Stimulated activated CD8-positive, alpha-beta memory T cell treated with anti-CD3 and anti-CD28 coated beads, Interleukin-2, amount 100 ng/mL, for 48 hours (primary cell): ENCODE measurements at places on chromosomes 12 and 14.

- DNase-seq: no peak
Measured at GRCh38 chr12:4701395-4702190, 18.6 kb upstream of the GALNT8 start.

- DNase-seq: no peak
Measured at GRCh38 chr14:102902086-102902485, 20.4 kb upstream of the AMN start.

- DNase-seq: no peak
Measured at GRCh38 chr12:88805692-88806091, 225.4 kb upstream of the KITLG start.

DNA sequence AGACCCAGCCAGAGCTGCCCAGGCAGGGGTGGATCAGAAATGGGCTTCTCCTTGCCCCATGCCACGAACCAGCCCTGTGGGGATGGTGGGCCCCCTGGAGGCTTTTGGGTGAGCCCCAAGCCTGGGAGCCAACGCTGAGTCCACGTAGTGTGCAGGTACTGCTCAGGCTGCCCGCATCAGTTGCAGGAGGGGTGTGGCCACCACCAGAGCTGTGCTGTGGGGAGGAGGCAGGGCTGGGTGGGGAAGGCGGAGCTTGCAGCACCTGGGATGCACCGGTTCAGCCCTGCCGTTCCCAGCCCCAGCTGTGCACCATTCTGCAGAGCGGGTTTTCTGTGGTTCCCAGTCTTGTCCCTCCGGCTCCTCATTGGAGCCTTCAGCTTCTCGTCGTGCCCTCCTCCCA is 36.3 kb downstream of the IL31 start:
- no peak for DNase-seq

DNA sequence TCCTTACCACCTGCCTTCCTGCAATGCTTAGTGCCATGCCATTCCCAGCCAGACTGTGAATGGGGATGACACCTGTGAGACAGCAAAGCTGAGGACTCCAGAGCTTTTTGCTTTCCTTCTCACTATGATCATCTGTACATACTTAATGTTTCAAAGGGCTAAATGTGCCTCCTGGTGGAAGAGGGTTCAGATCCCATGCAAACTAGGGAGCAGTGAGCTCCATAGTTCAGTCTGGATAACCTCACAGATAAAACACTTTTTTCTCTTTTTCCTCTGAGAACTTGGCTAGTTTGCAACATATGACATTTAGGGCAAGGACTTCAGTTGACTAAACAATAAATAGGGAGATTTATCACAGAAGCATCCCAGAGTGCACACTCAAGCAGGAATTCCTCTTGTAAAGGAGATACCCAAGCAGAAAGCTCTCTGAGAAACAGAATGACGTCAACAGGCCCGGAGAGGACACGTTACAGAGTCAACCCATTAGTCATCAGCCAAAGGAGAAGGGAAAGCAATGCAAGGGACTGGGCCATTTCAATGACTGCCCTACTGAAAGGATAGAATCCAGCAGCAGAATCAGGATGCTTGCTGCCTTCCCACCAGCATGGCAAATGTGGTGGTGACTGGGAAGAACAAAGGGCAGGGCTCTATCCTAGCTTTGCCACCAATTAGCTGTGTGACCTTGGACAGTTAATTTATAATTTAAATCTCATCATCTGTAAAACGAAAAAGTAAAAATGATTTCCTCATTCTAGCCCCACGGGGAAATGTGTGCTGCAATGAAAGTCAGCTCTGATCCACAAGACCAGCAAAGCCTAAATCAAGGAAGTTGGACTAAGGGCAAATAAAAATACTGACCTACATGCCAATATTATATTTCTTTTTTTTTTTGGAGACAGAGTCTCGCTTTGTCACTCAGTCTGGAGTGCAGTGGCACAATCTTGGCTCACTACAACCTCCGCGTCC is 80.8 kb upstream of the ACTN1 start:
- DNase-seq: no peak

GRCh38 chr14:69593018-69593677 is 18.2 kb upstream of the SUSD6 start:
- no peak for DNase-seq

DNA sequence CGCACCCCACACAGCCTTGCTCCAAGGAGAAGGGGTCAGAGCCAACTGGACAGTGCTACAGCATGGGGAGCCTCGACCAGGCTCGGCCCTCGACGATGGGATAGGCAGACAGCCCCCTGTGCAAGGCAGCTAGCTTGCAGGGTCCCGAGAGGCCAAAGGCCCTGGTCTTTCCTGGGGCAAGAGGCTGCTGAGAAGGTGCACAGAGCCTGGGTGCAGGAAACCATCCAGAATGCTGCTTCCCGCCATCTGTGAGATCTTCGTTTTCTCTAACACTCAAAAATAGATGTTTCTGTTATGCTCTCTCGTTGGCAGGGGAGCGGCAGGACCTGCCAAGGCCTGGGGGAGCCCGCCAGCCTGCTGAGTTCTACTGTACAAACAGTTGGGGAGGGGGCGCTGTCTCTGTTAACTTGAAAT is 168.0 kb upstream of the RTL1 start:
- no peak for DNase-seq

DNA sequence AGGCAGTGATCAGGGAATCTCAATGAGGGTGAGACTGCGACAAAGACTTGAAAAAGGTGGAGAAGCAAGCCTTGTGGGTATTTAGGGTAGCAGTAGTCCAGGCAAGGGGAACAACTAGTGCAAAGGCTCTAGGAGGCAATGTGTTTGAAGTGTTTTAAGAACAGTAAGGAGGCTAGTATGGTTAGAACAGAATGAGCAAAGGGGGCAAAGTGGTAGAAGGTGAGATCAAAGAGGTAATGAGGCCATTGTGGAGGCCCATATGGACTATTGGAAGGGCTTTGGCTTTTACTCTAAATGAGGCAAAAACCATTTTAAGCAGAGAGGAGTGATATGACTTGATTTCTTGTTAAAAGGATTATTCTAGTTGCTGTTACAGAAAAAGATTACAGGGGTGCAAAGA is 16.8 kb downstream of the HIF1A start:
- DNase-seq: no peak

- DNase-seq: no peak
Measured at GRCh38 chr14:77088219-77088618, 9.8 kb upstream of the CIPC start.

GRCh38 chr14:23439107-23439835 is 3.8 kb upstream of the MYH7 start:
- no peak for DNase-seq

DNA sequence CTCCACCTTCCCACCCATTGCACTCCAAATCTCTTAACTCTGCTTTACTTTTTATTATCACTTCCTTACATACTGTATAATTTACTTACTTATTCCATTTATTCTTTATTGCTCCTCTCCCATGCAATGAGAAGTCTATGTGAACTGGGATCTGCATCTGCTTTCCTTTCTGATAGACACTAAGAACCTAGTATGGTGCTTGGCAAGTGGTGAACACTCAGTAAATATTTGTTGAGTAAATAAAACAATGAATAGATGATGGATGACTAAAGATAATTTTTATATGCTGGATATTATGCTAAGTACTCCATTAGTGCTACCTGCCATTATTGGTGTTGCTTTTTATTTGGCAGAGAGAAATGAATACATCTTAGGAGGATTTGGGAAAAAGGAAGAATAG is 151.0 kb downstream of the TPH2 start:
- no peak for DNase-seq

GRCh38 chr12:75812271-75813018 is 219.1 kb downstream of the PHLDA1 start:
- DNase-seq: no peak

GRCh38 chr12:6605421-6606330 is 1.5 kb downstream of the CHD4 start:
- DNase-seq: no peak
